ELF-1 (cell line): ENCODE measurements at places on chromosomes 13 and 19.

- no peak for DNase-seq
Observed at GRCh38 chr13:89401264-89401675, 1730.1 kb downstream of the SLITRK5 start.

- no peak for DNase-seq
Observed at GRCh38 chr13:80052286-80052685, 288.6 kb downstream of the SPRY2 start.

DNA sequence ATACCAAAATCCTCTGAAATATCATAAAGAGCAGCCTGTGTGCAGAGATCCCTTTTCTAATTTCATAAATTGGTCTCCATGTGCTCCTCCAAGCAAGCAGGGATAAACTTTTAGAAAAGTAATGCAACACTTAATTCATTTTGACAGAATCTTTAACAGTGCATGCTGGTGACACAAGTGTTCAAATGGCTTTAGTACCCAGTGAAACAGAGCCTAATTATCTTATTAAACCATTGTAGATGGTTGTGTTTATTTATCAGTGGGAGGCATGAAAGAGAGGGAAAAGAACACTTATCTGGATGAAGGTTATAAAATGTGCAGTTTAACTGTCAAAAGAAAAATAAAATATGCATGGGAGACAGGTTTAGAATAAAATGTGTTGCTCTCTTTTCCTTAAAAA lies 945.0 kb upstream of the PCDH20 start:
- DNase-seq = no peak

DNA sequence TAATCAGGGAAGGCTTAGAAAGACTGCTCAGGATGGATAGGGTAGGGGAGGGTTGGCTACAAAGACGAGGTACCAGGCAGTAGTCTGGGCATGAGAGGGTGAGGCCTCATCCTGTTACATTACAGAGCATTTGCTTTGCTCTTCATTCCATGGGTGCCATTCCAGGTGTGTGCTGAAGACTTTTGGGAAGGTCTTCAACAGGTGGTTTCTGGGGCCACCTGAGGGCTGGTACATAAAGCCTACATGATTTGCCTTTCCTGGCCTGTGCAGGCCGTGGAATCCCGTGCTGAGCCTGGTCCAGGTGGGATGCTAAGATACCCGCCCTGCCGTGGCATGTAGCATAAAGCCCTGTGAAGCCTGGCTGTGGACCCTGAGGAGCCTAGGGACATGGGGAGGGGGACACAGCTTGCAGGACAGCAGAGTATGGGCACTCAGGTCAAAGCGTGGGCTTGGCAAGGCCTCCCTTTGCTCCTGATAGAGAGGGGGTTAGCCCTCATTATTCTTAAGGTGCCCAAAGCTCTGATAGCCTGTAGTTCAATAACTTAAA lies 55.6 kb upstream of the ZNF536 start:
- DNase-seq = no peak

- DNase-seq = no peak
Observed at GRCh38 chr19:21677696-21678418, 89.5 kb downstream of the ZNF100 start.

DNA sequence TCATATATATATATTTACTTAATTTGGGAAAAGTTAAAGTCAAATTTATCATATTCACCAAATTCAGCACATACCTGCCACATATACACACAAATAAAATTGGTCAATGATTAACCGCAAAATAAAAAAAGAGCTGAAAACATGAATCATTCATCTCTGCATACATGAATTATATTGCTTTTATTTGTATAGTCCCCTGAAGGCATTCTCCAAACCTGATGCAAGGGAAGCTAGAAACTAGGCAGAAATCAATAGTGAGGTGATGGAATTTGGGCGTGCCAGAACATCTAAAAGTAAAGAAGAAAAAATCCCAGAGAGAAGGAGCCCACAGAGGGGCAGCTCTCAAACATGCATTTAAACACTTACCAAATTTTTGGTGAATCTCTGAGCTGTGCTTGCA lies 60.1 kb downstream of the UFM1 start:
- DNase-seq = no peak

GRCh38 chr13:48600374-48601364 lies 53.1 kb upstream of the CYSLTR2 start:
- peak; percentile 14 for DNase-seq

DNA sequence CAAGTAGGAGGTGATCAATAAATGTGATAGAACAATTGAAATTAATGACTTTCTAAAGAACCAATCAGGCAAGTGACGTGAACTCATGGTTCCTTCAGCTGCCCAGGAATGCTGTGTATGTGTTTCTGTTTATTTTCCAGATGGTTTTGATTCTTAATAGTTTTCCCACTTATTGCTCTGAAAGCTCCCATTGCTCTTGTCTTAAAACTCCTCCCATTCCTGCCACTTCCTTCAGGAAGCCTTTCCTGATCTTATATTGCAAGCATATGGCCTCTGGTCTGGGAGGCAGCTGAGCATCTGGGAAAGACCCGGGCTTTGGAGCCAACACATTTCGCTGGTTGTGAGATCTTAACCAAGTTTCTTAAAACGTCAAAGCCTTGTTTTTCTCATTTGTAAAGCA lies 17.1 kb upstream of the LATS2 start:
- DNase-seq = no peak

GRCh38 chr13:36712770-36713169 lies 39.0 kb downstream of the SERTM1 start:
- peak; percentile 10 for DNase-seq

DNA sequence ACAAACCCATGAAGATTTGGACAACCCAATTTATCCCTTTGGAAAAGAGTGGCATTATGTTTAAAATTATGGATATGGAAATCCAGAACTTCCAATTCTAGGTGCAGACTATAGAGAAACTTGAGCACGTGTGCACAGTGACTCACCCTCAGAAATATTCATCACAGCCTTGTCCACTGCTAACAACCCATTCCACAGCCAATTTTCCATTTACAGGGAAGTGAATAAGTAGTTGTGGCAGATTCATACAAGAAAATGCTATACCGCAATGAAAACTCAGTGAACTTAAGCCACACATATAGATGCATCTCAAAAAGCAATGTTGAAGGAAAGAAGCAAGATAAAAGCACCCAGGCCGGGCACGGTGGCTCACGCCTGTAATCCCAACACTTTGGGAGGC lies 133.3 kb downstream of the USP12 start:
- DNase-seq = no peak

DNA sequence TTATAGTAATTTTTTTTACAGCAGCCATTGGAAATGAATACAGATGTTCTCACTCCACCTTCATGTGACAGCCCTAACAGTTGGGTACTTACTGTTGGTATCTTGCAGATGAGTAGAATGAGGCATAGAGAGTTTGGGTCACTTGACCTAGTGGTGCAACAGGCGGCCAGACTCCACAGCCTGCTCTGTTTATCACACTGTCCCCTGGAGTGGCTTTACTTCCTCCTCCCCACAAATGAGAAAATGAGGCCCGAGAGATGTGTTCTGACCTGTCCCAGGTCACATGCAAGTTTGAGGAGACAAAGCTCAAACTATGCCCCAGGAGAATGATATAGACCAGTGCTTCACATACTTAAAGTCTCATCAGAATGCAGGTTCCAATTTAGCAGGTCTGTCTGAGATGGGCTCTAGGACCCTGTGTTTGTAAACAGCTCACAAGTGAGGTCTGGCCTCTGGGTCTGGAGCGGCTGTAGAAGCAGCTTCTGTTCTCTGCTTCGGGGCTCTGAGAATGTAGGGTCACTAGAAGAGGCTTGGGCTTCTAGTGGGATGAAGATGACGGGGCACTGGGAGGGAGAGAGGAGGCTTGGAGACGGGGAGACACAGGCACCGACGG lies 37.4 kb upstream of the RCBTB2 start:
- no peak for DNase-seq

DNA sequence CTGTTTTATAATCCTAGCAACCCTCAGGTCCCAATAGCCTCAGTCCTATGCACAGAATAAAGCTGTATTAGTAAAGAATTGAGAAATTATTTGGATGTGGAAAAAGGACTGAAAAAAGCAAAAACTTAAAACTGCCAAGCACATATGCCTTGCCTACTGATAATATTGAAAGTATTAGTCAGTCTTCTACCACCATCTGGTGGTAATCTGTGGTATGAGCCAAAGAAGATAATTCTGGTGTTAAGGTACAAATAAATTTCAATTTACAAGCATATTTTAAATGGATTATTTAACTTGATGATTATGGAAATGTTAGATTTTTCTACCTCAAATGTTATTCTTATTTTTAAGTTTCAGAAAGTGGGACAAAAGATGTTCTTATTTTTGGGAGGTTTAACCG lies 460.3 kb upstream of the KLHL1 start:
- no peak for DNase-seq

- no peak for DNase-seq
Observed at GRCh38 chr19:16001481-16002312, 52.9 kb downstream of the OR10H4 start.

DNA sequence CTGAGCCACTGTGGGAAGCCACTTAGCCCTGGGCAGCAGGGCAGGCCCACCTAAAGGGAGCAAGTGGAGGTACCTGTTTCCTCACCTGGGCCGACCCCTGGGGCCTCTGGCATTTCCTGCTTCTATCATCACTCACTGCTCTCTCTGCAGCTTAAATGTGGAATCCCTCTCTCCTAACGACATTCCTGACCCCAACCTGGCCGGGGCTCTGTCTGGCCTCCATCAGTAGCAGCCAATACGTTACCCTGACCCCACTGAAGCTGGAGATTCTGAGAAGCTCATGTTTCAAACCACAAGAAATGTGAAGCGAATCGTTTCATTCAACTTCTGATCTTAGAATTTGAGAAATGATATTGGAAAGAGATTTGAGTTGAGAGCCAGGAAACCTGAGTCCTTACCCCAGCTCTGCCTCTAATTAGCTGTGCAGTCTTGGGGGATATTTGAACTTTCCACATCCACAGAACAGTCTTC lies 39.9 kb downstream of the DOCK9 start:
- DNase-seq = peak; percentile 88

GRCh38 chr13:30030141-30030750 lies 179.8 kb upstream of the UBL3 start:
- no peak for DNase-seq

DNA sequence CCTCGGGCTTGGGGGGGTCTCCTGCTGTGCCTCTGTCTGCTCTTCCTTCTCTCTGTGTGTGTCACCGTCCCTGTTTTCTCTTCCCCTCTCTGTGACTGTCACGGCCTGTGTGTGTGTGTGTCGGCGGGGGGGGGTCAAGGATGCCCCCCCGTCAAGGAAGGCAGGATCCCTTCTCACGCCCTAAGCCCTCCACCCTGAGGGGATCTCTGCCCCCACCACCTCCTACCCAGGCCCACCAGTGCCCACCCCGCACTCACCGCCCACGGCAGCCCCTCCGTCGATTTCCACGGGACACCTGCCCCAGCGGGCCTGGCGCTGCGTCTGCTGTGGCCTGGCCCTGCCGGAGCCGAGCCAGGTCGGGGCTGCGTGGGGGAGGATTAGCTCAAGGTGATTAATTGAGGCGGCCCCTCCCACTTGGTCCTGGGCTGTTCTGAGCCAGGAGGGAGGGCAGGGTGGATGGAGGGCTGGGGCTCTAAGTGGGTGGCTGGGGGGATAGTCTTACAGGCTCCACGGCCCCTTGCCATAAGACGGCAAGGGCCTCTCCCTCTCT lies at the start of gene RAX2:
TSS of gene RAX2 (minus strand) at position 323 of the 550 bp plus-strand sequence. CDS start 486 bp downstream, outside the sequence.
- DNase-seq = no peak

DNA sequence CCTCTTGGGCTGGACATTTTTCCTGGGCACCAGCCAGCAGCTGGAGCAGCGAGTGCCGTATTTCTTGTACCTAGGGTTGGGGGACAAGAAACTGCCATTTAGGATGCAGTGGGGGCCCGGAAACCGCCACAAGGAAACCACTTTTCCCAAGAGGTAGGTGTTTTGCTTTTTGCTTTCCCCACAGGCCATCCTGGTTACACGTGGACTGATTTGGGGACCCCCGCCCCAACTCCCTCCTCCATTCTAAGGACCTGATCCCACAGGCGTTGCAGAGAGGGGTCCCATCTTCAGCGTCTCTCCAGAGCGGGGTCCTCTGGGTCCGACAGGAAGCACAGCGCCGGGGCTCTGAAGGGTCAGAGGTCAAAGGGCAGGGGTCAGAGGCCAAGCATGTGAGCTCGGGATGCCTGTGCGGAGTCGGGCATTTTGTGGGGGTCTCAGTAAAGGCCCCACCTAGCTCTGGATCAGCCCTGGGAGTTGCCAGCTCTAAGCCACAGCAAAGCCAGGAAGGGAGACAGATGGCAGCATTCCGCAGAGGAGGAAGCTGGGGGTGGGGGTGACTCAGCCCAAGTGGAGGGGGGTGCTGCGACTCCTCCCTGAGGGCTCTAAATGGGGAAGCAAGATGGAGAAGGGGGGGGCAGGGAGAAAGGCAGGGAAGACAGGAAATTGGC lies 4.3 kb downstream of the ZGLP1 start:
- DNase-seq = no peak

- no peak for DNase-seq
Observed at GRCh38 chr13:41900918-41901317, 60.0 kb downstream of the VWA8 start.

DNA sequence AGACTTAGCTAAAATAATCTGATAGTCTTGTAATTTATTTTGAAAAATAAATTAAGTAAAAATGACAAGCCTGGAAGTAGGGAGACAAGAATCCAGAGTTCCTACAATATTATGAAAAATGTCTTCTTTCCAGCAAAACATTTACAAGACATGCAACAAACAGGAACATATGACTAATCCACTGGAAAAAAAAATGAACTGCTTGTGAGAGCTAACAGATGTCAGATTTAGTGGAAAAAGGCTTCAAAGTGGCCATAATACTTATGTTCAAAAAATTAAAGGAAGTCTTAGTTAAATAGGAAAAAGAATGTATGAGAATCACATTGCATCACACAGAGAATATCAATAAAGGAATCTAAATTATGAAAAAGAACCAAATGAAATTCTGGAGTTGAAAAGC lies 2082.0 kb upstream of the PCDH20 start:
- DNase-seq = no peak

GRCh38 chr13:107367258-107367657 lies 799.3 kb upstream of the ARGLU1 start:
- DNase-seq = no peak

- DNase-seq = no peak
Observed at GRCh38 chr13:110798081-110798994, 84.8 kb downstream of the ING1 start.

- peak; percentile 77 for DNase-seq
Observed at GRCh38 chr19:46731007-46731501, 14.1 kb upstream of the PRKD2 start.

DNA sequence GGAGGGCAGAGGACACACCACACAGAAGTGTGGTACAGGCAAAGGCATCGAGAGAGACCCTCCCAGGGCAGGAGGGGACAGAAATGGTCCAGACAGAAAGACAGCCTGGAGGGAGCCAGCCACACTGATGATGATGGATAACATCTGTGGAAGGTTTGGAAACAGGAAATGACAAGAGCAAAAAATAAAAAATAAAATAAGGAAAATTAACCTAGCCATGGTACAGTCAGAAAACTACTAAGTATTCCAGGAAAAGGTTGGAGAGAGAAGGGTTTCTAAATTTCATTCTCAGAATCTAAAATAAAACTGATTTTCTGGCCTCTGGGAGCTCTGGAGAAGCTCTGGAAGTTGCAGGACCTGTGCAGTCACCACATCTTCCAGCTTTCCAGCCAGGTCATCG lies 115.2 kb upstream of the VSTM2B start:
- DNase-seq = no peak

- DNase-seq = peak; percentile 56
Observed at GRCh38 chr13:113413178-113413897, 40.0 kb downstream of the ADPRHL1 start.
